ENCODE measurements at places on chromosomes 3 and 15.

DNA sequence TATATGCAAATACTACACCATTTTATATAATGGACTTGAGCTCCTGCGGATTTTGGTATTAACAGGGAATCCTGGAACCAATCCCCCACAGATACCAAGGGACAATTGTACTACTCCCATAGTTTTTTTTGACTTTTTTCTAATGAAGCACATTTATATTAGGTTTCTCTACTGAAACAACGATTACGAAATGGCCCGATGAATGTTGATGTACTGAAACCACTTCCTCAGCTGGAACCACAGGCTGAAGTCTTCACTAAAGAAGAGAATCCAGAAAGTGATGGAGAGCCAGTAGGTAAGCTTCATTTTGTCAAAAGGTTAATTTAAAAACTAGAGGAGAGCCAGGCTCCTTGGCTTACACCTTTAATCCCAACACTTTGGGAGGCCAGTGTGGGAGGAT lies 121.5 kb upstream of the LRRFIP2 start:
- DNase-seq: no peak

DNA sequence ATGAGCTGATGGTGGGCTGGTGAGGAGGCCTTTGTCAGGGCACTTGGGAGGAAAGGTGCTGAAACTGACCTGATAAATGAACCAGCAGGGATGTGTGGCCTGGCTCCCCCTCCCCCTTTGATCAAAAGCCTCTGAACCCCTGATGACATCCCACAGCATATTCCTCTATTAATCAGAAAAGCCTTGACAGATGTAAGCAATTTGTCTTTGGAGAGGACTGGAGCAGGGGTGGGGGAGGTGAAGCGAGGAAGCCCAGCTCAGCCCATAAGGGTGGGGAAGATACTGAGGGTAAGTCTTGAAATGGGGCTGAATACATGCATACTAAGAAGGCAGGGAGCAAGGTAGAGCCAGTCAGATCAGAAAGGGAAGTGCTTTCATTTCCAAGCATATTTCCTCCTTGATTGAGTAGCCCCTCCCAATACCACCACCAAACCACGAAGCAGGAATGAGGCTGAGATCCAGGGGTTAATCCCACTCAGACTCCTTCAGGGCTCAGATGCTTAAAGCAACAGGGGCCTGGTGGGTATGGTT lies 34.7 kb upstream of the MRPS22 start:
- no peak for DNase-seq

- peak; percentile 26 for DNase-seq
Observed at GRCh38 chr15:84955089-84955848, 26.4 kb upstream of the PDE8A start.

- no peak for DNase-seq
Observed at GRCh38 chr15:100733101-100733842, 130.9 kb downstream of the ASB7 start.

DNA sequence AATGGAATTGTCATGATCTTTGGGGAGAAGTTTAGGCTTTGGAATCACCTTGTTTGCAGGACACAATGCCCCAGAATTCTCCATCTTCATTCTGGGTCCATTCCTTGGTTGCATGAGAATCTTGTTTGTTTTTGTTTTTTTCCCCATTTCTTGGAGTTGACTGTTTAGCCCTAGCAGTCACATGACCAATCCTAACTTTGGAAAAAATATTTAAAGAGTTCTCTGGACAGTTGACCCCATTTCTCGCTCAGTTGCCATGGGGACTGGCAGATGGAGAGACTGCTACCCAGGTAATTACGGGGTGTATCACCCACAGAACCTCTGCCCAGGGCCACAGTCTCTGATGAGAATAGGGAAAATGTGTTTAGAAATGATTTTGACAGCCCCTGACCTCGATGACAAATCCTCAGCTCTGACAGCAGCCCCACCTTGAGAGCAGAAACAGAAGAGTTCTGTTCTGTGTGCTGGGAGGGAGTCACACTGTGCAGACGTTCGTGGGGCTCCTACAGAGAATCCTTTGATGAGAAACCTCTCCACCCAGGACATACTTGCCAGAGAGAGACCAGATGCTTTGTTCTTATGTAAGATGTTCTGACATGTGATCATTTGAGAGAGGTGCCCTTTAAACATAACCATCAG lies 57.7 kb downstream of the IL16 start:
- no peak for DNase-seq

DNA sequence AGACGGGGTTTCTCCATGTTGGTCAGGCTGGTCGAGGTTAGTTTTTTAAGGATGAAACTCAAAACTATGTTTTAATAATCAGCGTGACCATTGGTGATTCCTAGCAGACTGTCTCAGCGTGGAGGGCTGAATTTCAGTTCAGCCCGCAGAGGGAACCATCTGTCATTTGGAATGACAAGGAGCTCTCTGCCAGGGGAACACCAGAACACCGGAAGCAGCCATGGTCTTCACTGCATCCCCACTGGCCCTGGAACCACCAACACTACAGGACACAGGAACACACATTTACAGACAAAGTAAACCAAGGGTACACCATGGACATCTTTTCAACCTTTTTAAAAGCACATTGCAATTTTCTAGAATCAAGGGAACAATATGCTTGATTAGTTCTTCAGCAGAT lies 424.7 kb downstream of the FHIT start:
- DNase-seq: no peak

- no peak for DNase-seq
Observed at GRCh38 chr15:80419546-80419945, 15.4 kb downstream of the ARNT2 start.

DNA sequence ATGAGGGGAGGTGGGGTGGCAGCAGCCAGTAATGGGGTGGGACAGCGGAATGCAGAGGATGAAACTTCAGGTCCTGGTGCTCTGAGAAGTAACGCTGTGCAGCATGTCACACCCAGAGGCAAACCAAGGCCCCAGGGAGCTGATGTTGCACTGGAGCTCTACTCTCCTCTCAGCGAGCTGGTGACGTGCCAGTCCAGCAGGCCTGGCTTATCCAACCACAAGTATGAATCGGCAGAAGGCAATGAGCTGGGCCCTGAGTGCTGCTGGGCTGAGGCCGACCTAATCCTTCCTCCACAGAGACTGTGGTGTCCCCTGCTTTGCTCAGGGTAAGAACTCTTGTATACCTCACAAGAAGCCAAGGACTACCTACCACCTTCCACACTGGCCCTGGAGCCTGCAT lies 30.5 kb downstream of the CD86 start:
- no peak for DNase-seq

DNA sequence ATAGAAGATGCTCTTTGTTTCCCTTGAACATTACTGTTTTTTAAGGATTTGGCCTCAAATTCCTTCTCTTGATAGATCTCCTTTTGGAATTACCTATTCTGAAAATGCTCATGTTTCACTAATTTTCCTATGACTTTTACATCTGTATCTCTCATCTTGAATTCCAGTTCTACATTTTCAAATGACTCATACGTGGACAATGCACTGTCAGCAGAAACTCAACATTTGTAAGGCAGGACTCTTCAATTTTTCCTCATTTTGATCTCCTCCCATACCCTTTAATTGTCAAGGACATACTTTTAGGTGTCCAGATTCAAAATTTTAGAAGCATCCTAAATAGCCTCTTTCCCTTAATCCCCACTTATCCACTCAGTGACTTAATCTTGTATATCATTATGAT lies 341.0 kb upstream of the RASGRP1 start:
- DNase-seq: no peak

DNA sequence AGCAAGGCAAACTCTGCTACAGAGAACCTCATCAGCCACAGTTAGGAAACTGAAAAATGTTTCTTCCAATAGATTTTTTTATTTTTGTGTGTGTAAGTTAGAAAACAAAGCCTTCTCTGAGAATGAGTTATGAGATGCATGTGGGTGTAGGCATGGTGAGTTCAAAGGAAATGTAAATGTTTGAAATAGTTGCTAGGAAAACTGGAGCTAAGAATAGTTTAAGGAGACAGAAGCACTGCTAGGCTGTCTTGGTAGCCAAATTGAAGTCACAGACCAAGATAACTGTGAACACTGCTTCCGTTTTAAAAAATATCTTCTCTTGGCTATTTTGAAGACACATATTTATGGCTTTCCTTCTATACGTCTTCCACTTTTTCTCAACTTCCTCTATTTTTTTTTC lies 1501.2 kb upstream of the CADM2 start:
- no peak for DNase-seq
